Liver (tissue), 10 donors: ENCODE measurements at places on chromosomes 13 and 19. TPM values are rescaled to one million over a fixed set of nuclear protein-coding genes. Genes with fewer than 3 reads are reported as not detected.

DNA sequence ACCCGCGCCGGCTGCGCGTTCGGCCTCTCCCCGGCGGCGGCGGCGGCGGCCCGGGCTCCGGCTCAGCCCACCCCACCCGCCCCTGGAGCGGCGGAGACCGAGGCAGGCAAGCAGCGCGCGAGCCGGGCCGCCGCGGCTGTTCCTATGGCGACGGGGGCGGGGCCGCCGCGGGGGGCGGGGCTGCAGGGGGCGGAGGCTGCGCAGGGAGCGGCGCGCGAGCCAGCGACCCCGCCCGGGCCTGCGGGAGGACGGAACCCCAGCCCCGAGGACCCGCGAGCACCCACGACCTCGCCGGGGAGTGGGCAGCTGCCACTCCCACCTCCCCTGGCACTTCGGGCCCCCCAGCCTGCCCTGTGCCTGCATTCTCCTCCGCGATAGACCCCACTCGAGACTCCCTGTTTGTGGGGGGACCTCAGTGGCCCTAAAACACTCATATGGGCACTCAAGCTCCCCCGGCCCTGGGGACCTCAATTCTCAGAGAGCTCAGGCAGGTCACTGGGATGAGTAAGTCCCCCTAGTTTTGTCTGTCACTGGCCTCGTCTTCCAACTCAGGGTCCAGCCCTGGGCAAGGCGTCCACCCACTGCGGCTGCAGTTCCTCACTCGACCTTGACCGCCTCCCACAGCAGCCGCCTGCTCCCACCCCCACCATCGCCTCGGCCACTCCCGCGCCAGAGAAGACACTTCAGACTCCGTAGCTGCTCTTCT, at the start of gene CTXN1:
TSS of gene CTXN1 (minus strand) at position 115 of the 706 bp plus-strand sequence. CDS start 597 bp downstream, outside the sequence.
- H3K27ac ChIP-seq = no peak within 1 kb of the TSS
- no peak within 1 kb of the TSS for H3K4me3 ChIP-seq

DNA sequence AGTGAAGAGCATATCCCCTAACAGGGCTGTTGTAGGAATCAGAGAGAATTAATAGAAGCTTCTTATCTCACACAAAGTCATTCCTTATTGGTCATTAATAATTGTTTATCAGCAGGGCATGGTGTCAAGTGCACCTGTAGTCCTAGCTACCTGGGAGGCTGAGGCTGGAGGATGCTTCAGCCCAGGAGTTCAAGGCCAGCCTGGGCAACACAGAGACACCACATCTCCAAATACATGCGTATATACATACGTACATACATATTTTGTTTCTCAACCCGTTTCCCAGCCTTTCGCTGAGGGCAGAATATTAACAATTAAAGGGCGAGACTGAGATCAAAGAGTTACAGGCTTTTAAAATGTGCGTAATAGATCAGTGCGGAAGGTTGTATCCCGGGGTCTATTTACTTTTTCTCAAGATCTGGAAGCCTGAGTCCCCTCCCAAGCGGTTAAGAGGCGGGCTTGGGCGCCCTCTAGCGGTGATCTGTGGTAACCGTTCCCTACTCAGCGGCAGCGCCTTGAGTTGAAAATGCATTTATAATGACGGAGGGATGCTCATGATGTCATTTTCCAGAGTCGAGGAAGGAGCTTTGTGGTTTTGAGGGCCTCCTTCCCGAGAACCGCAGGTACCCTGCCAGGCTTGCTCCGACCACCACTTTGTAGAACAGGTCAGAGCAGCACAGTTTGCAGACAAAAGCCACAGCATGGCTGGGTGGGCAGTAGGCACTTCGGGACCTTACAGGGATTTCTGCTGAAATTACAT, 169.6 kb upstream of the GPR12 start:
- no peaks in the 10 kb centered on the region for H3K4me1 ChIP-seq
- H3K4me3 ChIP-seq = no peak overlapping the region

GRCh38 chr13:44017756-44018309, 138.1 kb downstream of the LACC1 start:
- DNase-seq = no peak
- no peak overlapping the region for H3K27ac ChIP-seq
- H3K4me3 ChIP-seq = no peak overlapping the region
- no peaks in the 10 kb centered on the region for H3K4me1 ChIP-seq
- no peaks in the 10 kb centered on the region for H3K27me3 ChIP-seq

- no peaks in the 10 kb centered on the region for H3K27me3 ChIP-seq
- no peak for DNase-seq
- H3K4me3 ChIP-seq = no peak overlapping the region
- no peak overlapping the region for H3K27ac ChIP-seq
Observed at GRCh38 chr19:42093926-42094325, 18.0 kb downstream of the ZNF574 start.

DNA sequence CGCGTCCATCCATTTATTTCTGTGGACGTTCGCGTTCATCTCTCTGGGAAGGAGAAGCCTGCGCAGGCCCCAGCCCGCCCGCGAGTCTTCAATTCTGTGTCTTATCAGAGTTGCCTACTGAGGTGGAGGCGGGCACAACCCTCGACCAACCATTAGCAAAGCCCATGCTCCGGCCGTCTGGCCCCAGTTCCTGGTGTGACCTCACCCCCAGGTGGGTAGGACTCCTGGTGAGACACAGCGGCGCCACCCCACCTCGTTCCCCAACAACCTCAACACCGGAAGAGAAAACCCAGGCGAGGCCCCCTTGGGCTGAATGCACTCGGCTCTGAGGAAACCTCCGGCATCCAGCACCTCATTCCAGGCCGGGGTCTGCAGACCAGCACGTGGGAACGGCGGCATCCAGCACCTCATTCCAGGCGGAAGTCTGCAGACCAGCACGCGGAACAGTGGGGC, 14.7 kb downstream of the ZNF787 start:
- H3K4me3 ChIP-seq = no peak overlapping the region
- H3K27me3 ChIP-seq = no peaks in the 10 kb centered on the region
- H3K27ac ChIP-seq = no peak overlapping the region
- DNase-seq = no peak

GRCh38 chr13:71876648-71877255, 9.7 kb upstream of the DACH1 start:
- DNase-seq = no peak
- H3K4me3 ChIP-seq = no peak overlapping the region
- no peaks in the 10 kb centered on the region for H3K36me3 ChIP-seq
- H3K4me1 ChIP-seq = peaks cover 2% of the 10 kb centered on the region
- no peaks in the 10 kb centered on the region for H3K27me3 ChIP-seq

- H3K4me3 ChIP-seq = no peak overlapping the region
- no peaks in the 10 kb centered on the region for H3K4me1 ChIP-seq
- no peak for DNase-seq
- H3K27ac ChIP-seq = no peak overlapping the region
- no peaks in the 10 kb centered on the region for H3K36me3 ChIP-seq
- no peaks in the 10 kb centered on the region for H3K27me3 ChIP-seq
Observed at GRCh38 chr19:53639471-53639870, 7.7 kb downstream of the DPRX start.

- no peak overlapping the region for H3K4me3 ChIP-seq
- no peak overlapping the region for H3K27ac ChIP-seq
- no peaks in the 10 kb centered on the region for H3K36me3 ChIP-seq
- H3K4me1 ChIP-seq = no peaks in the 10 kb centered on the region
- no peak for DNase-seq
Observed at GRCh38 chr13:71461892-71462291, 405.1 kb downstream of the DACH1 start.

DNA sequence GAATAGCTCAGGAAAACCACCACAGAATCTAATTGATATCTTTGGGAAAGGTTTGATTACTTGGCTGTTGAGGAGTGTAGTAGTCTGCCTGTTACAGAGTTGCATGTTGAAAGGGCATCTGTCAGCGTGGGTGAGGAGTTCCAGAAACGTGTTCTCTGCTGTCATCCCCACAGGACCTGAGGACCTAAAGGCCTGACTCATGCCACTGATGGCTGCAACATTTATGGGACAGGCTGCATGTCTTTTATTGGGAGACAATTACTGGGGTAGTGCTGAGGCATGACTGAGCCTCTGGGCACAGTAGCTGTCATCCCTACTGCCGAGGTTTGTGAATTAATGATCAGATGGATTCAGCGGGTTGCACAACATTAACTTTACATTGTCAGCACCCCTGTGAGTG, 525.9 kb downstream of the GPC6 start:
- H3K36me3 ChIP-seq = no peaks in the 10 kb centered on the region
- H3K4me3 ChIP-seq = no peak overlapping the region
- H3K27ac ChIP-seq = no peak overlapping the region
- no peak for DNase-seq
- no peaks in the 10 kb centered on the region for H3K27me3 ChIP-seq

DNA sequence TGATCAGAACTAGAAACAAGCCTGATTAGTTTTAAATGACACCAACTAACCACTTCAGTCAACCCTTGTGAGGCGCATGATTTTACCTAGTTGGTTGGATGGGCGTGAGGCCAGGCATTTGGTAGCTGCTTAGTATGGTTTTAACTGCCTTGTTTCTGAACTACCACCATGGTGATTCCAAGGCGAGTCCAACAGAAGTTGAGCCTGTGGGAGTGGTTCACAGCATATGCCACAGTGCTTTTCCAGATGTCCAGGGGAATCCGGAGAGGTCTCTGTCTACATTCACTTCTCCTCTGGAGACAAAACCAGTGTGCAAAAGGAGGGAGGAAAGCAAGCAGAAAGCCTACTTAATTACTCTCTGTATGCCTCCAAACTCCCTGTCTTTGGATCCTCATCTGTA, 524.1 kb downstream of the GPC6 start:
- H3K4me3 ChIP-seq = no peak overlapping the region
- no peaks in the 10 kb centered on the region for H3K4me1 ChIP-seq
- H3K36me3 ChIP-seq = no peaks in the 10 kb centered on the region
- DNase-seq = no peak
- H3K27ac ChIP-seq = no peak overlapping the region
- no peaks in the 10 kb centered on the region for H3K27me3 ChIP-seq

DNA sequence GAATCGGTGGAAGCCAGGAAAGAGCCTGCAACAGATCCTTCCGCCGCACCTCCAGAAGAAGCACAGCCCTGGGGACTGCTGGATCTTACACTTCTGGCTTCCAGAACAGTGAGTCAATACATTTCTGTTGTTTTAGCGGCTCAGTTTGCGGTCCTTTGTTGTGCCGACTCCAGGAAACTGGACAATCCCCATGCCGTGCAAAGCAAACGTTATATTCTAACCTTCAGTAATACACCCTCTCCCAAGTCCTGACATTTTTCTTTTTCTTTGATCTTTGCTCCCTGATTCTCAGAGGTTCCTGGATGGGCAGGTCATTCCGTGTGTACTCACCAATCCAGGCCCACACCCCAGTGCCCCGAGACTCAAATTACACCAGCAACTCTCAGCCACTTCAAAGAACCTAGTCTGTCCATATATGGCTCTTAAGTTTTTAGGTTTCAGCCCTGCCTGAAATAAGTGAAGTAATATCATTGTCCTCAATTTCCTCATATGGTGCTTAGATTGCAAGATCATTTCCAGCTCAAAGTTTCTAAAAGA, 387.1 kb upstream of the SGCG start:
- H3K27ac ChIP-seq = no peak overlapping the region
- H3K36me3 ChIP-seq = no peaks in the 10 kb centered on the region
- no peaks in the 10 kb centered on the region for H3K27me3 ChIP-seq
- H3K4me1 ChIP-seq = no peaks in the 10 kb centered on the region

DNA sequence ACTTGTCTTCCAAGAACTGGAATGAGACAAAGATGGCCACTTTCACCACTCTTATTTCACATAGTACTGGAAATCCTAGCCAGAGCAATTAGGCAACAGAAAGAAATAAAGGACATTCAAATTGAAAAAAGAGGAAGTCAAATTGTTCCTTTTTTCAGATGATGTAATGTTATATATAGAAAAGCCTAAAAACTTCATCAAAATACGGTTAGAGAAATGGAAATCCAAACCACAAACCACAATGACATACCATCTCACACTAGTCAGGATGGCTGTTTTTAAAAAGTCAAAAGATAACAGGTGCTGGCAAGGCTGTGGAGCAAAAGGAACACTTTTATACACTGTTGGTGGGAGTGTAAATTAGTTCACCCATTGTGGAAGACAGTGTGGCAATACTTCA, 113.3 kb upstream of the SPRY2 start:
- no peaks in the 10 kb centered on the region for H3K36me3 ChIP-seq
- no peak overlapping the region for H3K27ac ChIP-seq
- H3K4me3 ChIP-seq = no peak overlapping the region
- DNase-seq = no peak

DNA sequence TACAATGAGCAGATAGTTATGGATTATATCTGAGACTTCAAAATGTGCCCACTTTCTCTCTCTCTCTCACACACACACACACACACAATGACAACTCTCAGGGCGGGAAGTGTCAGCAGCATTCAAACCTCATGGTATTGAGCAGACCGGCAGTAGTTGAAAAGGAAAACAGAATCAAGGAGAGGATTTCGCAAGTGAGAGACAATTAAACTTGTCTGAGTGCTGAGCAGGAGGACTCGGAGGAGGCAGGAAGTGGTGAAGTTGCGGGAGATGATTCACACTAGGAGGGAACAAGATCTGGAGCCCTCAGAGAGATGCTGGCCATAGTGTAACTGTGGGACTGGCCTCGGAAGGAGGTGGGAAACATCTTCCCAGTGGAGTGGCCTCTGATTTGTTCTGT, 353.1 kb downstream of the EFNB2 start:
- DNase-seq = no peak
- no peak overlapping the region for H3K27ac ChIP-seq
- no peaks in the 10 kb centered on the region for H3K4me1 ChIP-seq
- H3K27me3 ChIP-seq = no peaks in the 10 kb centered on the region

DNA sequence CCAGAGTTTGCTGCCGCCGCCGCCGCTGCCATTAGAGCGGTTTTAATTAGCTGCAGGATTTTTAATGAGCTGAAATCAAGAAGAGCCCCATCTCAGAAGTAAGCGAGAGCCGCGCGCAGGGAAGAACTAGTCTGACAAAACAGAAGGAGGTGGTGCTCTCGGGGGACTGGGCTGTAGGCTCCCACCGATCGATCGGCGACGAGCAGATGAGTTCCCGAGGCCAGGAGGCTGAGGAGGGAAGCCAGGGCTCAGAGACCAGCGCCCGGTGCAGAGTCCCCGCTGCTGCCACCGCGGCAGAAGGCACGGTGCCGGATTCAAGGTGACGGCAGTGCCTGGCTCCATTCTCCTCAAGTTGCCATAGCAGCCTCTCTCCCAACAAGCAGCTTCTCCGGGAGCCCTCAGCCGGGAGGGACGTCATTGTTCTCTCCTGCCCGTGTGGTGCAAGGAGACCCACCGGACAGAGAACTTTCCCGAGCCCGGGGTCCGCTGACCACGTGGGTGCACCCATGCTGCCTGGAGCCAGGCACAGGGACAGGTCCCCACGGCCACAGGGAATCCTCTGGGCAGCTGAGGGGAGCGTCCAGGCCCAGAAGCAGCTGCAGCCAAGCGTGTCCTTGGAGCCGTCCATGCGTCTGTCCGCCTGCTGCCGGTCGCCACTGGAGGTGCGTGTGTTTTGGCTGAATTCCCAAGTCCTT, 62.9 kb downstream of the CHST8 start:
- H3K27me3 ChIP-seq = peaks cover 5% of the 10 kb centered on the region
- no peaks in the 10 kb centered on the region for H3K36me3 ChIP-seq
- no peak for DNase-seq

Gene IGSF23
- total RNA-seq = 2.8 TPM

Gene ZNF345
- 4.7 TPM for total RNA-seq

Gene ZNF83
- 19.8 TPM for total RNA-seq

Gene ZNF492
- under 0.01 TPM for total RNA-seq

Gene CCNE1
- 0.84 TPM for total RNA-seq

Gene ZNF534
- not detected for total RNA-seq

Gene MEDAG
- total RNA-seq = 0.05 TPM

Gene LMTK3
- not detected for total RNA-seq

Gene ATP4B
- not detected for total RNA-seq

Gene CEACAM7
- total RNA-seq = not detected
